ENCODE measurements at places on chromosomes 5 and 9.
A peak's percentile ranks its signal among the peaks of the same experiment; 100 is the strongest.

GRCh38 chr5:159712672-159713071 lies 203.6 kb upstream of the ADRA1B start:
- no peak for DNase-seq

GRCh38 chr9:37902796-37903646 lies 906 bp downstream of the SLC25A51 start:
- DNase-seq = peak; percentile 50

GRCh38 chr5:90529939-90530677 lies 724 bp upstream of the LYSMD3 start:
- peak; percentile 91 for DNase-seq

GRCh38 chr5:177128551-177128981 lies 5.0 kb upstream of the NSD1 start:
- DNase-seq = no peak

GRCh38 chr9:127223266-127223665 lies 41.3 kb upstream of the GARNL3 start:
- DNase-seq = no peak

- no peak for DNase-seq
These were observed 329.9 kb upstream of the ITGA1 start for GRCh38 chr5:52457810-52458209.

GRCh38 chr9:112810696-112811490 lies 60.3 kb downstream of the SNX30 start:
- peak; percentile 32 for DNase-seq

DNA sequence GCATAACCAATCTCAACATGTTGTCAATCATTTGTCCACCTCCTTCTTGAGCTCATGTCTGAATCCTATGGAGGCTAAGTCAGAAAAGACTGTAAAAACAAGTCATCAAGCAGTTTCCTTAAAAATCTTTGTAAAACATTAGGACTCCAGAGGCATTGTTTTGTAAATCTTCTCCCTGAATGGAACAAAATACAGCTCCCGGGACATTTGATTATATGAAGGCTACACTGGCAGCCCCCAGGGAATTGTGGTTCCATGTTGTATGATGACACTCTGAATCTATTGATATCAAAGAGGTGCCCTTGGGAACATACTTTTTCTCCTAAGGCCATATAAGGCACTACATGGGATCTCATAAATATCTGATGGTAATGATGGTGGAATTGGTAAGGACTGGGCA lies 83.2 kb upstream of the NUDT12 start:
- no peak for DNase-seq

DNA sequence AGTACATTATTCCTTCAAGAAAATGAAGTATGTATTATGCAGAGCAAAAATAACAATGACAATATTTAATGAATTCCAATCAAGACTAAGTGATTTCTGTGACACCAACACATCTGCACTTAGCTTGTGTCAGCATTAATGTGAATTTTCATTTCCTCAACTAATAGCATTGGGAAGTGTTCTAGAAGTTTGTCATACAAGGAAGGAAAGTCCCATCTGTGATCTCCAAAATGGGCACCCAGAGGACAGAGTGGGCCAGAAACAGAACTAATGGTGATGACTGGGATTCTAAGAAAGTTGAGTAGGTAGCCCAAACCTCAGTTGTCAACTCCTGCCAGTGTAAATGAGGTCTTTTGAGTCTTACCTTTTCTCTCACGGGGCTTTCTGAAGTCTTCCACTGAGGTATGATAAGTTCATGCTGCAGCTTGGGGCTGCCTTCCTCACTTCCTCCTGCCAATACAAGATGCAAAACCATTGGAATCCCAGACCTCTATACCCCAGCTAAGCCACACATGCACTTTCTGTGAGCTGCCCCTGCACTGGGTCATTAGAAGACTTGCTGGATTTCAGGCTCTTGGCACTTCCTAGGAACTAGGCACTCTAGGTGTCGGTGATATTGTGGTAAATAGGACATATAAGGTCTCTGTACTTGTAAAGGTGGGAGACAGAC lies 4.9 kb downstream of the ADAM19 start:
- DNase-seq = no peak

DNA sequence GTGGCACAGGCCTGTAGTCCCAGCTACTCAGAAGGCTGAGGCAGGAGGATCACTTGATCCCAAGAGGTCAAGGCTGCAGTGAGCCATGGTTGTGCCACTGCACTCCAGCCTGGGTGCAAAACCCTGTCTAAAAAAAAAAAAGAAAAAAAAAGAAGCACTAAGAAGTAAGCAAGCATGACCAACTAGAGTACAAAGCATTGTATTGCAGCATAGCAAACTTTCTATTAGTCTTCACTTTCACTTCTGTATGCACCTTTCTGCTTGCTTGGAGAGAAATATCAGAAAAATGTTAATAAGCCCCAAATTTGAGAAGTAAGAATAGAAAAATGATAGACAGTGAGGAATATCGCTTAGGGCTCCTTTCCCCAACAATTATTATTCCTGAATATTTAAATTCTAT lies 497.7 kb upstream of the WWC1 start:
- DNase-seq = no peak

DNA sequence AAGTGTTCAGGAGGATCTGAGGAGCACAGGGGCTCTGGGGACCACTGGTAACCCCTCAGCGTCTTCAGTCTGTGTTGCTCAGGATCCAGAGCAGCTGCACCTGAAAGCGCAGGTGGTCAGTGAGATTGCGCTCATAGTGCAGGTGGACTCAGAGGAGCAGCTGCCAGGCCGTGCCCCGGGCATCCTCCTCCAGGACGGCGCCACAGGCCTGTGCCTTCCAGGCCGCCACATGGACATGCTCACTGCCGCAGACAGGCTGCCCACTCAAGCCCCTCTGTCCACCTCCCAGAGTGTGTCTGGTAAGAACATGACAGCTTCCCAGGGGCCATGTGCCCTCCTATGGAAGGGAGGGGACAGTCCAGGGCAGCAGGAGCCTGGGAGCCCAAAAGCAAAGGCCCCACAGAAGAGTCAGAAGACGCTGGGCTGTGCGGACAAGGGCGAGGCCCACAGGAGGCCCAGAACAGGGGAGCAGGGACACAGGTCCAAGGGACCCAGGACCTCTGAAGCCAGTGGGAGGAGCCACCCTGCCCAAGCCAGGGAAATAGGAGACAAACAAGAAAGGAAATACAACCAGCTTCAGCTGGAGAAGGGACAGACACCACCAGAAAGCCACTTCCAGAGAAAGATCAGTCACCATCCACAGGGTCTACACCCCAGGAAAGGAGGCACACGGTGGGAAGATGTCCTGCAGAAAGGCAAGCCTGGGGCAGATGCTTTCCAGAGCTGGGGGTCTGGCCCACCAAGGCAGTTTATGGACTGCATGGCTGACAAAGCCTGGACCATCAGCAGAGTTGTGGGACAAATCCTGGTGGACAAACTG lies 5.2 kb downstream of the SPATA31E1 start:
- DNase-seq = no peak

DNA sequence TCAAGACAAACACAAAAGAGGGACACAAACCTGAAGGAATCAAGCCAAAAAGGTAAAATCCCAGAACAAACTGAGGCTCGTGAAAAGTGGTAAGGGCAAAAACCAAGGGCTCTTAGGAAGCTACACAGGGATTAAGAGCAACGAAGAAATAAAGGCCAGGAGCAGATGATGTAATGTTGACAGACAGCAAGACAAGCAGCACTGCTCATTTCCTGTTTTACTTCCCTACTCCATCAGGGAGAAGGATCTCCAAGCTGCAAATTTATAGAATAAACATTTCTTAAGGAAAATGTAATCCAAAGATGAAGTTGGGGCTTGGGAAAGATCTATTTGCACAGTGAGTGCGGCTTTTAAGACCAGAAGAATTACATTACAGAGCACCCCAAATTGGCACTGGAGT lies 182.3 kb upstream of the MAP1B start:
- no peak for DNase-seq

DNA sequence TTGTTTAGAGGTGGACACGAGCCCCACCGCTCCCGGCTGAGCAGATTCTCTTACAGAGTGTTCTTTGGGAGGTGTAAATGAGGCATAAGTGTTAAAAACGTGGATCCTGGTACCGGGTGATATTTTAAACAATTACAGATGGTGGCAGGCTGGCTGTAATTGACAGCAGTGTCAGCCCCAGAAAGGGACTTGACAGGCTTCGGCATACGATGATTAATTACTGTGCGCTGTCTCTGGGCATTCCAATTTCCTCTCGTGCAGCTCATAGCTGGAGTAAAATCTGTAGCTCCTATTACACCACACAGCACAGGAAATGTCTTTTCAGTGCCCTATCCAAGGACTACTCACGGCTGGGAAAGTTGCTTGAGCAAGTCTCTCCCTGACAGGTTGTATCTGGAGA lies 305.4 kb upstream of the IRX2 start:
- no peak for DNase-seq

DNA sequence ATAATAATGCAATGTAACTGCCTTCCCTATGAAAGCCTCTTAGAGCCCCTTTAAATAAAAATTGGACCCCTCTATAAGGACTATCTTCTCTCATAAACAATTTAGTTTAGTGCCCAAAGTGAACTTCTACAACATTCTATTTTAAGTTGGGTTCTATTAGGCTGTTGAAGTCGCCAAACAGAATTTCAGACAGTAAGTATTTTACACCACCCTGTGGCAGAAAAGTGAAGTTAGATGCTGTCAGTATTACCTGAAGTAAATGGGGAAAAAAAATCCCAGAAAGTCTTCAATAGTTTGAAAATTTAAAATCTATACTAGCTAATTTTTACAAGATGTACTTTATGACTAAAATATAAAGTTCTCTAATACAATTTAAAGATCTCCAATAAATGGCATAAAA lies 29.5 kb downstream of the CAAP1 start:
- DNase-seq = peak; percentile 29

- no peak for DNase-seq
These were observed 168.1 kb upstream of the POC5 start for GRCh38 chr5:75885321-75885720.

- DNase-seq = no peak
These were observed 93.2 kb downstream of the LIX1 start for GRCh38 chr5:97049175-97049574.

GRCh38 chr5:151097061-151097460 lies 16.2 kb upstream of the TNIP1 start:
- peak; percentile 14 for DNase-seq

DNA sequence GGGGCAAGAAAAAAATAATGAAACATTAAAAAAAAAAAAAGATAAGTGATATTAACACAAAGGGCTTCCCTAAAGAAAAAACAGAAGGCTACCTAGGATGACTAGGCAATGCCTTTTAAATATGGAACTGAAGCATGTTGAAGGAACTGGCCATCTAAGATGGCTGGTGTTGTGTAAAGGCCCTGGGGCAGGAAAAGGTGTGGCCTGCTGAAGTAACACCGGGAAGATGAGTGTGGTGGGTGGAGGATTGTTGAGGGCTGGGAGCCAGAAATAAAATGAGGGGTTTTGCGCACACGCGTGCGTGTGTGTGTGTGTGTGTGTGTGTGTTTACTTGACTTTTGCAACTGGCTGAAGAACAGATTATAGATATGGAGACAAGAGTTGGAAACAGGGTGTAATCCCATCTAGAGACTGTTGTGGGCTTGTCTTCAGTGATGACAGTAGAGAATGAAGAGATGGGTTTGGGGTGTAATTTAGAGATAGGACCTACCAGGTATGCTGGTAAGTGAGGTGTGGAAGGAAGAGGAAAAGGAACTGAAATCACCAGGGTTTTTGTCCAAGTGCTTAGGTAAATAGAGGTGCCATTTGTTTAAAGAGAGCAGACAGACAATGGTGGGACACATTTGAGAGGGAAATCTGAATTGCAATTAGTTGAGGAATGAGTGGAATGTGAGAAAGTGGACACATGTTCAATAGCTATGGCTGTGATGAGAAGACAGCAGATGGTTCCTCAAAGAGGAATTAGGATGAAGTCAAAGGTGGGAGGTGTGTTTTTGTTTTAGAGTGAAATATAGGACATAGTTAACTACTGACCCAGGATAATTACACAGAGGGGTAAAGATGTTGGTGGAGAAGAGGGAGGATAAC lies 33.9 kb downstream of the RAD23B start:
- no peak for DNase-seq

- peak; percentile 63 for DNase-seq
These were observed 138.6 kb downstream of the TRIO start for GRCh38 chr5:14281746-14282181.

- no peak for DNase-seq
These were observed 542.5 kb downstream of the TLE1 start for GRCh38 chr9:81146684-81147337.

DNA sequence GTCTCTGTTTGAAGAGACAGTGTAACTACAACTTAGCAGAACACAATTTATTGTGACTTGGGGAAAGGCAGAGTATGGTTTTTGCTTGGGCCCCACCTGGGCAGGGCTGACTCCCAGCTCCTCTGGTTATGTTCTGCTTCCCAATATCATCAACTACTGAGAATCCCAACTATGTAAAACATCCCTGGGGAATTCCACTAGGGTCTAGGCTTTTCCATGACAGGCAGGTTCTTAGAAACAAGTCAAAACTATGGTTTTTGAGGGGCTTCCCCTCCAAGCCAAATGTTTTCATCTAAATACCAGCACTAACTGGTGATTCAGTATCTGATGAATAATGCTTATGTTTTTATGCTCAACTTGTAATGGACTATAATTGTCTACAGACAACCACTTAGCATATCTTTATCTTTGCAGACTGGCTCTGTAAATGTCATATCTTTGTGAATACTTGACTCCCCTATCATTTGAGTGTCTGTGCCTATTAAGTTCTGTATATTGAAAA lies 409.5 kb downstream of the PDE4D start:
- no peak for DNase-seq

All from hematopoietic multipotent progenitor cell treated with erythropoietin and hydrocortisone succinate and interleukin-3 and kit ligand, for 6 days (in vitro differentiated cells).